ENCODE measurements at places on chromosomes 2 and 18.

DNA sequence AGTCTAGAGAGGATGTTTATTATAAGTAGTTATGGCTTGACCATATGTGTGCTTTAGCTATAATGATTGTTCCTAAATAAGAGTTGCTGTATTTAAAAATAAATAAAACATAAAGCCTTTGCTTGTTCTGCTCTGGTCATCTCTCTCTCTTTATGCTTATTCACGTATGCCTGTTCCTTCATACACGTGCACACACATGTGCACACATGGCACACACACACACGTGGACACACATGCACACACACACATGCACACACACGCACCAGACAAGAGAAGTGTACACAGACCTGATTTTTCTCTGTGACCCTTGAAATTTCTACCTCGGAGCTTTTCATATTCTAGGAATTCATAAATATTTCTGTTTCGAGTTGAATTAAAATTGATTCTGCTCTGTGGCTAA, 658.2 kb upstream of the SALL3 start:
- DNase-seq = no peak

GRCh38 chr18:13495961-13496360, 230.4 kb downstream of the FAM210A start:
- no peak for DNase-seq

DNA sequence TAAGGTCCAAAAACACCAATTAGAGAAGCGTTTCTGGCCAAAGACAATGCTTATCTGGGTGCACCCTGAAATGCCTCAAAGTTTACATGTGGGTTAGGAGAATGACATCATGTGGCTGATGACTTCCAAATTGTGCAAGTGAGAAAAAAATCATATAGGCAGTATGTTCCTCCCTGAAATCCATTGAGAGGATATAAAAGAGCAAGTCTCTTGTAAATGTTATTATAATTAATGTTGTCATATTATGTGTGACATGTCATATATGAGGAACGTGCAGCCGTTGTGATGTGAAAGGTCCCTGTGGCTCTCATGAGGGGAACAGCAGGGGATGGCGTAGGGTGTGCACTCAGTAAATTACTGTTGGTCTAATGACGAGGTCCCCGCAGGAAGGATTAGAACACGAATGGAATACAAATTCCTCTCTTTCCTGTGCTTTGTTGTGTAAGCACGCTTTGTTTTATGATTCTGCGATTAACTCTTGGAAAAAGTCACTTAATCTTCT, 290.8 kb downstream of the PRKCE start:
- DNase-seq = no peak

- DNase-seq = no peak
These were observed 5.2 kb upstream of the NCAPH start for GRCh38 chr2:96330407-96330806.

DNA sequence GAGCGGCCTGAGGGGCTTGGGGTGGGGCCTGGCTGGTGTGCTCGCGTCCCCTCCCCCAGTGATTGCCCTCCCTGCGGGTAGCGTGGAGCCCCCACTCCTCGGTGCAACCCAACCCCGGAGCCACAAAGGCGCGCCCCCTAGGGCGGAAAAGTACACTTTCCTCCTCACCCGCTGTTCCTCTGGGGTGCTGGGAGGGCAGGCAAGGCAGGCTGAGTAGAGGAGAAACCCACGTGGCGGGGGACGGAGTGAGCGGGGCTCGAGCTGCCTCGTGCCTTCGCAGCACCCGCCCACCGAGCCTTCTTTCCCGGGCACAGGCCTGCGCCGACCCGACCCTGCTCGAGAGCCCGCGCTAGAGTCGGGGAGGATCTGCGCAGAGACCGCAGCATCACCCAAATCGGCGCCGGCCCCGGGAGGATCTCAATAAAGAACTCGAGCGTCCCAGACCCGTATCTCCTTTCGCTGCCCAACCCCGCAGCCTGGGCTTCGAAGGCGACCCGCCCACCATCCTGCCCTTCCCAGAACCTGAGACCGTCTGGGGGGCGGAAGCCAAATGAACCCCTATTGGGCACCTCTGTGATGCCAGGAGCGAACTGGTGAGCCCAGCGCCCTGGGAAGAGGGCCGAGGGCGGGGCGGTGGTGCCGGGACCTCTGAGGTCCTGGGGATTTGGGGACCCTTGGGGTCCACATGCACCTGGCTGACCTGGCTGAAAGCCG, 1.5 kb downstream of the UCN start:
- peak; percentile 27 for DNase-seq

DNA sequence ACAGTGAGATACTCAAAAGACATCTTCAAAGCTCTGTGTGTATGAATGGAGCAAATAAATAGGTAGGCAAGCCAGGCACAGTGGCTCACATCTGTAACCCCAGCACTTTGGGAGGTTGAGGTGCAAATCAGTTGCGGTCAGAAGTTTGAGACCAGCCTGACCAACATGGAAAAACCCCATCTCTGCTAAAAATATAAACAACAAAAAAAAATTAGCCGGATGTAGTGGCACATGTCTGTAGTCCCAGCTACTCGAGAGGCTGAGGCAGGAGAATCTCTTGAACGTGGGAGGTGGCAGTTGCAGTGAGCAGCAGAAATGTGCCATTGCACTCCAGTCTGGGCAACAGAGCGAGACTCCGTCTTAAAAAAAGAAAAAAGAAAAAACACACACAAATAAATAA, 945.1 kb upstream of the PIK3C3 start:
- DNase-seq = no peak

DNA sequence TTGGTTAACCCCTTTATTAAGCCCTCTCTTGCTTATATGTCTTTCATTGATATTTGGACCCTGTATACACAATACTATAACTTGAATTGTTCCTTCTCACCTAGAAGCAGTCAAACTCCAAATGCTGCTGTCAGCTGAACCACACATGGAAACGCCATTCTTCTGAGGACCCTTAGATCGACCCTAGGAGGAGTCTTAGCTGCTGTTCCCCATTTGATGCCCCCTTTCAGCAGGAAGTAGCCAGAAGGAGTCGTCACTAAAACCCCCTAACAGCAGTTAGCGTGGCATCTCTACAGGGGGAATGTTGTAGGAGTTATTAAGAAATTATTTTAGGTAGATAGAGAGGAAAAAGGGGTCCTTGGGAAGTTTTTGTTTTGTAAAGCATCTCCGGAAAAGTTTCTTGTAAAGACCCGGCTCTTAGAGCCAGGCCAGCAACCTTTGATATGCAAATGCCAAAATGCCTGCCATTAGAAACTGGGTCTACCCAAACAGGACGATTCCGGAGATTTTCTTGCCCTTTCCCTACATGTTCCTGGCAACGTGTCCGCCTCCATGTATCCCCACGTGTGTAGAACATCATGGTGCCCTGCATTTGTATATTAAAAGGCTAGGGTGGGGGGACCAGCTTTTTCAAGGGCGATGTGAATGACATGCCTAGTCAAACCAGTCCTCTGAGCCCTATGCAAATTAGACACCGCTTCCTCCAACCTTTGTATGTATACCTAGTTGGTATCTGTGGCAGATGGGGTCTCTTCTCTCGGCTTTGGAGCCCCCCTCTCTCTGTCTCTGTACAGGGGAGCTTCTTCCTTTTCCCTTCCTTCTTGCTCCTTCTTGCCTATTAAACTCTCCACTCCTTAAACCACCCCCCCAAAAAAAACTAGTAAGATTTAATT, 638.4 kb upstream of the POU3F3 start:
- DNase-seq = no peak

DNA sequence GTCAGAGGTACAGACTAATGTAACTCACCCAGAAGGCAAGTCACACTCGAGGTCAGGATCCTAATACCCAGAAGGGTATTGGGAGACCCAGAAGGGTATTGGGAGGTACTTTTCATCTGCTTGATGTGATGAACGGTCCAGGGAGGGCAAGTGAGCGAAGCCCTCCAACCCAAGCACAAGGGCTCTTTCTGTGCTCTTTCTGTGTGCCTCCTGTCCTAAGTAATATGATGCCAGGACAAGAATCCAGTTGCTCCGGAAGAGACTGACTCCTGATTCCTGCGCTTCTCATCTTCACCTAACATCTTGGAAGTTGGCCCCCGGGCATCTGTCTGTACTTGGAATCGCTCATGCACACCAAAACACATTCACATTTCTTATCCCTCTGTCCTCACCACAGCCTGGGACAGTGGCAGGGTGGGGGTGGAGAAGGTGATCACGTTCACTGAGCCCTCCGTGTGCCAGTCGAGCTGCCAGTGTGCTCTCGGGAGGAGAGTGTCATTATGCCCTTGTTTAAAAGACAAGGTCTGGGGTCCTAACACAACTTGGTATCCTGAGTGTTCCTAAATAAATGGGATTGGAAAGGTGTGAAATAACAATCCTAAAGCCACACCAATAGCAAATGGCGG, 17.1 kb downstream of the GYPC start:
- DNase-seq = no peak

- DNase-seq = no peak
These were observed 1084.7 kb upstream of the LRRTM1 start for GRCh38 chr2:81389203-81389602.

GRCh38 chr2:182628916-182629315, 87.1 kb upstream of the DNAJC10 start:
- no peak for DNase-seq

- DNase-seq = no peak
These were observed 69.1 kb downstream of the UXS1 start for GRCh38 chr2:106124905-106125549.

DNA sequence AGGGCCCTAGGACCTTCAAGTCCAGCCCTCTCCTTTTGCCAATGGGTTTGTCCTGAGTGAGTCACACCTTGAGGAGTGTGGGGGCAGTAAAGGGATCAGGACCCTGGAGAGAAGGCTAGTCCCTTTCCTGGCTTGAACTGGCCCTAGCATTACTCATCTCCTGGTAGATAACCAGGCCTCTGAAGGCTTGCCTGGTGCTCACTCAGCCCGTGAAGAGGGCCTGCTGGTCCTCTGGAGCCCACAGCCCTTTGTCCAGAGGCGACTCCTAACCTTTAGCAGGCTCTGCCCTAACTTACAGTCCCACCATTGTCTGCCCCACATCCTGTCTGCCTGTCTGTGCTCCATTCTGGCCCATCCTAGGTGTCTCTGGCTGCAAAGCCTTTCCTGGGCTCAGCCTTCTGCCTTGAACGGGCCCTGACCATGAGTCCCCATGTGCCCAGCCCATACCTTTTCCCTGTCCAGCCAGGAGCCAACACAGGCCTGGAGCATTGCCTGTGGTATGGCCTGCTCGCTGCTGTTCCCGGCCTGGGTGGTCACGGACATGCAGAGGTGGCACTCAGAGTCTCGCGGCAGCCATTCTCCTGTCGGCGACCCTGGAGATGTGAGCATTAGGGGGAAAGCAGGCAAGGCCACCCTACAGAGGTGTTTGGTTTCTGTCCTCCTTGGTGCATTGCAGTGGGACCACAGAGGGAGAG, 5.0 kb downstream of the SFTPB start:
- DNase-seq = no peak

- DNase-seq = no peak
These were observed 10.0 kb downstream of the PRELID3A start for GRCh38 chr18:12417687-12418086.

DNA sequence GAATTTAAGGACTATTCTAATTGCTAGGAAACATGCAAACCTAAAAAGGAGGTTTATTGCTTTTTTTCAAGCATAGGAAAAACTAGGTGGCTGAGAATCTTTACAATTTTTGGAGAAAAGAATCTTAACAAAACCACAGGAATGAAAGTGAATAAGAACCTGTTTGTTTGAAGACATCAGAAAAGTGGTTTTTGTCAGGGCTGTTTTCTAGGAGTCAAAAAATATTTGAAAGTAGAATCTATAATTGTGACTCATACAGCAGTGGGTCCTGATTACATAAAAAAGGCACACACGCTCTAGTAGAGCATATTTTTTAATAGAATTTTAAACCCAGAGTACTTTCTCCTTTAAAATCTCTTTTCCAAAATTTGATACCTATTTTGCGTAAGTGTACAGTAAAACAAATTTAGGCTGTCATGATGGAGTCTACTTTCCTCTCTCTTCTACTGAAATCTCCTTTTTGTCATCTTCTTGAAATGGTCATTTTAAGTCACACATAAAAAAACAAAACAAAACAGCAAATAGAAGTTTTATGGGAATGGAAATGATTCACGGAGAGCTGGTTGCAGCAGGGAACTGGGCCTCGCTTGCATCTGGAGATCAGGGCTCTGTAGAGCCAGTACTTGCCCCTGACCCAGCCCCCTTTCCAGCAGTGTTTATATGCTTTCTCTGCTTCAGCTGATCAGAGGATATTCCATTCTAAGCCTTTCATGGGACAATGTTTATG, 59.1 kb upstream of the PELI1 start:
- DNase-seq = no peak

- DNase-seq = no peak
These were observed 145.2 kb upstream of the TPO start for GRCh38 chr2:1268034-1268433.

DNA sequence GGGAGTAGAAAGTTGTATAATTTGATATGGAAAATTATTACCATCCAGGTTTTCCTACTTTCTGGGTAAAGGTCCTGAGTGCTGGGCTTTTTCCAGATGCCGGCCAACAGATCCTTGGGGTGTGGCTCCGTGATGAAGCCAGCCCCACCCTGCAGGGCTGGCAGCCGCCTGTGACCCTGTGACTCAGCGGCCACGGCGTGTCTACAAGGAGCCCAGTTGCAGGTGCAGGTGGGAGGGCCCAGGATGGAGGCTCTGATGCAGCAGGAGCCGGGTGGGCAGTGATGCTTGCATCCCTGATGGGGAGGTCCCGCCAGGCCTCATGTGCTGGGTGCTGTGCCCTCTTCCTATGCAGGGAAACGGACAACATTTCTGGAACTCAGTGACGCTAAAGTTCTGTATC, 96.0 kb upstream of the ALKAL2 start:
- no peak for DNase-seq

DNA sequence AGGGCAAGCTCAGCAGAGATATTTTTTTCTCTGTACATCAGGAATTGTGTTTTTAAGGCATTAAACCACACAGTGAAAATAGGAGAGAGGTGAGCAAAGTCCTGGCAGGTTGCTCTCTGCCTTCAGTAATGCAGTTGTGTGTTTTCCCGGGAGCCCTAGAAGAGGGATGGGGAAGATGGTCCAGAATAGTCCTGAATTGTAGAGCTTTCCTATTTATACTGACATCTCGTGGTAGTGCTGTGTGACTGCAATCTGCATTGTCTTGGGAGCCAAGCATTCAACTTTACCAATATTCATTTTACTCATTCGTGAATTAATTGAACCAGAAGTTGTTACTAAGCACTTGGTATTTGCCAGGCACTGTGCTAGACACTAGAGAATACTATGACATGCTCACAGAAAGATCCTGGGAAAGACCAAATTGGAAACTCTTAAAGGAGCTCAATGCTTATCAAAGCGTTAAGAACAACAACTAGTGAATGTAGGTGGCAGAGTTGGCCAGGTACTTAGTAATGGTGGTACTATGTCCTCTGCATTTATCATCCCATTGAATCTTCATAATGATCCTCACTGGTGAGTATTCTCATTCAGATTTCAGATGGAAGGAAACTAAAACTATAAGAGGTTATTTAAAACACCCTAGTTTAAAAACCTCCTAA, 214.6 kb downstream of the TRIB2 start:
- DNase-seq = no peak

GRCh38 chr2:174338147-174338605, 3.4 kb downstream of the SP9 start:
- DNase-seq = no peak

GRCh38 chr2:28378679-28379584, 13.7 kb upstream of the FOSL2 start:
- no peak for DNase-seq

GRCh38 chr2:42324244-42324643, 36.8 kb downstream of the COX7A2L start:
- DNase-seq = no peak

- DNase-seq = no peak
These were observed 24.0 kb upstream of the COLEC12 start for GRCh38 chr18:524466-524865.
